ENCODE measurements at places on chromosomes 7 and 10.

- no peak for DNase-seq
Observed at GRCh38 chr10:93299606-93300287, 182.4 kb downstream of the MYOF start.

GRCh38 chr7:98655611-98656010 lies 38.5 kb downstream of the NPTX2 start:
- no peak for DNase-seq

- no peak for DNase-seq
Observed at GRCh38 chr7:38819463-38819862, 89.5 kb downstream of the VPS41 start.

DNA sequence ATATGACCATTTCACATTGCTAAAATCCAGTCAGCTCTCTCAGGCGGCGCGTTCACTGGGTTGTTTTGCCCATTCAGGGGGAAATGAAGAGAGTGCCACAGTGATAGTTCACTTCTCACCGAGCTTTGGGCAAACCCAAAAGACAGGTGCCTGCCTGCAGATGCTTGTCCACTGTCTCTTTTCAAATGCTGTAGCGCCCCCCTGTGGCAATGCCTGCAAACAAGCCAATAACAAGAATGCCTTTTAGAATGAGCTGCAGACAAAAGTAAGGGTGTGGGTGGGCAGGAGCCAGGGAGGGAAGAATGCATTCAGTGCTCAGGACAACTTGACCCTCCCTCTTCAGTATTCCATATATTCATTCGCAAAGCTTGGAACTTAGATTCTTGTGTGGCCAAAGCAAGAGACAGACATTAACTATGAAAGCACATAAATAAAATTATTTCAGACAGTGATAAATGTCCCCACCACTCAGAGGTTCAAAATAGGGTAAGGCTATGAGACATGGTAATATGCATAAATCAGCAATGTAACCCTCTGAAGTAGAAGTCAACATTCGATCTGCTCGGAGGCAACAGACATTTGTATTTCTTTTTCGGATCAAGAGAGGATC lies 86.9 kb downstream of the JAZF1 start:
- DNase-seq = no peak

DNA sequence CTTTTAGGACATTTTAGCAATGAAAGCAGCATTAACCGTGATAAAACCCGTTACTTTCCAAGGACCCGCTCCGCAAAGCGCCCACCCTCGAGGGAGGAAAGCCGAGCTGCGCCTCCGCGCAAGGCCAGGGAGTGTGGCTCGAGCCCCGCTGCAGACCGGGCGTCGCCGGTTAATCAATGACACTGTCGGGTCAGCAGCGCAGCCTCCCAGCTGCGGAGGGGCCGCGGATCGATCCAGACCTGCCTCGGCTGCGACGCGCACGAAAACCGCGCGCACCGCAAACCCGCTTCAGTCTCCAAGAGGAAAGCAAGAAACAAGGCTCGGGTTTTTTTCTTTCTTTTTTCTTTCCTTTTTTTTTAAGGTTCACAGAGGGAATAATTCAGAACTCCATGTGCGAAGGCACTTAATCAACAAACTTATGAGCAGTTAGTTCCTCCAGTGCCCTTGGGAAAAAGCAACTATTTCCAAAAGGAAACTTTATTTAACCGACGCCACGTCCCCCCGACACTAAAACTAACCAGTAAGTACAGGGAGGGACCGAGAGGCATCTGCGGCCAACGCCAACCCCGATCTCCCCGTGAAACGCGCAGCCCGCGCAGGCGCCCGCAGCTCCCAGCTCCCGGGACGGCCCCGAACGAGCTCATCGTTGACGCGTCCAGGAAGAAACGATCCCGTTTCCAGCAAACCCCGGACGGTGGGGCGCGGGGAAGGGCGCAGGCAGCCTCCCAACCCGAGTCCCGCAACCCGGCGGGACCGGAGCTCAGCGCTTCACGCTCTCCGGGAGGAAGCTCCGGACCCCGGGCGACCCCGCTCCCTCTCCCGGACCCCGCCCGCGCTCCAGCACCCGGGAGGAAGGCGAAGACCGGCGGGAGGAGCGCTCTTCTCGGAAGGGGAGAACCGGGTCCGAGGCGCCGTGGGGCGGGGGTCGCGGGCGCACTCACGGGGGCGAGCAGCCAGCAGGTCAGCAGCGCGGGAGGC lies 598 bp downstream of the VIPR2 start:
- no peak for DNase-seq

DNA sequence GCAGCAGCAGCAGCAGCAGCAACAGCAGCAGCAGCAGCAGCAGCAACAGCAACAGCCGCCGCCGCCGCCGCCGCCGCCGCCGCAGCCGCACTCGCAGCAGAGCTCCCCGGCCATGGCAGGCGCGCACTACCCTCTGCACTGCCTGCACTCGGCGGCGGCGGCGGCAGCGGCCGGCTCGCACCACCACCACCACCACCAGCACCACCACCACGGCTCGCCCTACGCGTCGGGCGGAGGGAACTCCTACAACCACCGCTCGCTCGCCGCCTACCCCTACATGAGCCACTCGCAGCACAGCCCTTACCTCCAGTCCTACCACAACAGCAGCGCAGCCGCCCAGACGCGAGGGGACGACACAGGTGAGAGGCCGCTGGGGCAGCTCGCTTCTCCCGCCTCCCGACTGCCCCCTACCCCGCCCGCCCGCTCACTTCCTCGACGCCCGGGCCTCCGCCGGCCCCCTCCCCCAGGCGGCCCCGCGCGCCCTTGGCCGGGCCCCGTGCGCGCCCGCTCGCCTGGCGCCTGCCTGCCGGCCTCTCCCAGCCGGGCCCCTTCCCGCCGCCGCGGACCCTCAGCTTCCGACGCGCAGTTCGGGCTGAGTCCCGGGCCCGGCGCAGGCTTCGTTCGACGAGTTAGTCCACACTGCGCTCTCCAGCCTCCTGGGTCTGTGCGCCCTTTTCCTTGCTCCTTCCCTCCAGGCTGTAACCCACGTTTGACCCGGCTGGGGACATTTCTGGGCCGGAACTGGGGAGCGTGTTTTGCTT lies 882 bp downstream of the DLX6 start:
- DNase-seq = no peak

DNA sequence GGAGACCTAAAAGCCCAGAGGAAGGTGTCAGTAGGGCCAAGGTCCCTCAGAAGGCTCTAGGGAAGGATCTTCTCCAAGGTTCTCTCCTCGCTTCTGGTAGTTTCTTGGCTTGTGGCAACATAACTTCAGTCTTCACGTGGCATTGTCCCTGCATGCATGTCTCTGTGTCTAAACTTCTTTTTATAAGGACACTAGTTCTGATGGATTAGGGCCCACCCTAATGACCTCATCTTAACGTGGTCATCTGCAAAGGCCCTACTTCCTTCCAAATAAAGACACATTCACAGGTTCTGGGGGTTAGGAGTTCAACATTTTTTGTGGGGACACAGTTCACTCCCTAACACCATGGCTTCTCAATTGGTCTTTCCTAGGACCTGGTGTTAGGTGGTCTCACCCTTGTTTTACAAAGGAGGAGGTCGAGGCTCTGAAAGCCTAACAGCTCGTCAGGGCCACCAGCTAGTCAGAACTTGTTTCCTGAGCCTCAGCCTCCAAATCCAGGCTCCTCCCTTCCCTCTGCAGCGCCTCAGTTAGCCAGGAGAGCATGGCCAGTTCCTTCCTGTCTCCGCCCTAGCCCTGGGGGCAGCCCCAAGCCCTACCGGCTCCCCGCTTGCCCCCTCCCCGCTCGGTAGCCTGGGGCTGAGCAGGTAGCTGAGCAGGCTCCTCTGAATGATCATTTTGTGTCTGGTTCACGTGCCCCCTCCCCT lies 109.7 kb upstream of the PPIF start:
- DNase-seq = no peak

DNA sequence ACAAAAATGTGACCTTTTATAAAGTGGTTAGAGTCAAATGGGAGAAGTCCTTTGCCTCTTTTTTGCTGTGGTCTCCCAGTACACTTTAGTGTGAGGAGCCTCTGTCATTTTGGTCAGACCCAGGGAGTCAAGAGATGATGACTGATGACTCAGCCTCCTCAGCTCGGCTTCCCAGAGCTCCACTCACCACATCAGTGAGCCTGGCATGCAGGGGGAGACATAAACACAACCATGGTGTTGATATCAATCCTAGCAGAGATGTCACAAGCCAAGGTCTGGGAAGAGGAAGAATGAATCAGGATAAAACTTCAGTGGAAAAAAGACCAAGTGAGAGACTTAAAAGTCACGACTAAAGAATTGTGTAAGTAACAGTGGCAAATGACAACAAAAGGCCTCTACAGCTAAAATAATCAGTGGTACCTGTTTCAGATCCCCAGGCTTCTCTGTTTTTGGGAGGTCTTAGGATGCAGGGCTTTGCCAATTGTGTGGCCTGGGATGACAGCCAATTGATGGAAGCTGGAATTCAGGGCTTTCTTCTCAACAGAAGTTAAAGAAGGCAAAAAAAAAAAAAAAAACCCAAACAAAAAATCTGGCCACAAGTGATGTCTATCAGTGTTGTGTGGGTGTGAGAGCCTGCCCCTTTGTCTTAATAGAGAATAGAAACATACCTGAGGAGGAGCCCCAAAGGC lies 50.2 kb downstream of the TFAM start:
- no peak for DNase-seq

- no peak for DNase-seq
Observed at GRCh38 chr10:5620223-5620721, 46.1 kb downstream of the ASB13 start.
